Hematopoietic multipotent progenitor cell treated with erythropoietin and hydrocortisone succinate and interleukin-3 and kit ligand, for 6 days (in vitro differentiated cells): ENCODE measurements at places on chromosomes 3 and 15.
A peak's percentile ranks its signal among the peaks of the same experiment; 100 is the strongest.

DNA sequence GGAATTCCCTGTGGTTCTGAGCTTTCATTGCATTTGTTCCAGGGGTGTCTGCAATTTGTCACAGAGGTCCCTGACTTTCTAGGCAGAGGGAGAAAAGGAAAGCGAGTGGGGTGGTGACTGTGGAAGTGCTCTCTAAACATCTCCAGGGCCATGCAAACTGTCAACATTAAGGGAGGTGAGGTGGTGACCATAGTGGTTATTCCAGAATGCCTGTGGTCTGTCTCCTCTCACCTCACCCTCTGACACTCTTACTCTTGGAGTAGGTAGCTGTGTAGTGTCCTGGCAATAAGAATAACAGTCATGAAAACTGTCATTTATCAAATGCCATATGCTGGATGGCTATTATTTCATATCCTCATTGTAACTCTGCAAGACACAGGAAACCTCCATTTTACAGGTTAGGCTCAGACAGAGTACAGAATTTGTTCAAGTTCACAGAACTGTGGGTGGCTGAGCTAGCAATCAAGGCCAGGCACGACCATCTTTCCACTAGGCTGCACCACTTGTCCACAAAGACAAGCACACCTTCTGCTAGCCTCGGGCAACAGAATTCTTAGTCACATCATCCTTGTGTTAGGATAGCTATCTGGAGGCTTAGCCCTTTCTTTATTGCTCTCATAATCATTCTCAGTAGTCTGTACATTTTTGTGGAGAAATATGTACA lies 179.4 kb downstream of the CD47 start:
- no peak for DNase-seq

DNA sequence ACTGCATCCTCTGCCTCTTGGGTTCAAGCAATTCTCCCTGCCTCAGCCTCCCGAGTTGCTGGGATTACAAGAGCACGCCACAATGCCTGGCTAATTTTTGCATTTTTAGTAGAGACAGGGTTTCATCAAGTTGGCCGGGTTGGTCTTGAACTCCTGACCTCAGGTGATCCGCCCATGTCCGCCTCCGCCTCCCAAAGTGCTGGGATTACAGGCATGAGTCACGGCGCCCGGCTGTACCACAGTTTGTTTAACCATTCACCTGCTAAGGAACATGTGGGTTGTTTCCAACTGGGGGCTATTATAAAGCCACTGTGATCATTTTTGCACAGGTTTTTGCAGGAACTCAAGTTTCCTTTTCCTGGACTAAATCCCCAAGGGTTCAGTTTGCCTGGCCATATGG lies 123.2 kb upstream of the RAP2B start:
- no peak for DNase-seq

- no peak for DNase-seq
Observed at GRCh38 chr15:27057904-27058645, 87.1 kb downstream of the GABRG3 start.

DNA sequence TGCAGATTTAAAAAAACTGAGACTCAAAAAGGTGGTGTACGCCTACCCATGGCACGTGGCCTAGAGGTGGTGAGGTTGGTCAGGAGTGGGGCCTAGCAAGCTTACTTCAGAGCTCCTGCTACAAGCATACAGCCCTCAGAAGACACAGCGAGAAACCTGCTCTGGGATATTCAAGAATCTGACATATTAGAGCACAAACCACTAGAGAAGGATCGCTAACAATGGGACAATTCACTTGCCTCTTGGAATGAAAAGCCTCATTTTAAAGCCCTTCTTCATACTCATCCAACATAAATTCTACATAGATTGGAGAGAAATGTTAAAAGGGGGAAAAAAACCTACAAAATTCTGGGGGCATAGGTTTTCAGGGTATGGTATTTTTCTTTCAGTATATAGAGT lies 118.0 kb upstream of the ARHGEF3 start:
- DNase-seq, result no peak

DNA sequence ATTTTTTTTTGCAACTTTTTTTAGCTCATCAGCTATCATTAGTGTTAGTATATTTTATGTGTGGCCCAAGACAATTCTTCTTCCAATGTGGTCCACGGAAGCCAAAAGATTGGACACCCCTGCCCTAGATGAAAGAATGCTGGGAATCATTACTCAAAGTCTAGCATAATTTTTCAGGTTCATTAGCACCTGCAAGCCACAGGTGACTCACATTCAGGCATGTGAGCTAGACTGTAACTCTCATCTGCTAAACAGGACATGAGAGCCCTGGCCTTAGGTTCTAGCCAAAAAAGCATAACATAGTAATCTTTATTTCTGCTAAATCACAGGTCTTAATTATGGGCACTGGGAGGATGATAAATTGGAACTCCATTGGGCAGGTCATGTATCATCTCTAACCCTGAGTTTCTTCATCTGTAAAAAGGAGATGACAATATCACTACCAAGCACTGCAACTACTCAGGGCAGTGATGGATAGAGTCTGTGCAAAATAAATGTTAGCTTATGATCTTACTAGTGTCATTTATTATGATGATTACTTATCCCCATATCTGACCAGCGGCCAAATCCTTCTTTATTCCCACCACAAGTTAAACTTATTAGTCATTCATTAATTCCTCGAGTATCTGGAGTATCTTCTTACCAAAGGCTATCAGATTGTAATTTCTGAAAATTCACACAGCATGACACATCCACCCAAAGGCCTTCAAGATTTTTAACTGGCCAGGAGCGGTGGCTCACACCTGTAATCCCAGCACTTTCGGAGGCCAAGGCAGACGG lies 125.0 kb downstream of the PLD1 start:
- no peak for DNase-seq

DNA sequence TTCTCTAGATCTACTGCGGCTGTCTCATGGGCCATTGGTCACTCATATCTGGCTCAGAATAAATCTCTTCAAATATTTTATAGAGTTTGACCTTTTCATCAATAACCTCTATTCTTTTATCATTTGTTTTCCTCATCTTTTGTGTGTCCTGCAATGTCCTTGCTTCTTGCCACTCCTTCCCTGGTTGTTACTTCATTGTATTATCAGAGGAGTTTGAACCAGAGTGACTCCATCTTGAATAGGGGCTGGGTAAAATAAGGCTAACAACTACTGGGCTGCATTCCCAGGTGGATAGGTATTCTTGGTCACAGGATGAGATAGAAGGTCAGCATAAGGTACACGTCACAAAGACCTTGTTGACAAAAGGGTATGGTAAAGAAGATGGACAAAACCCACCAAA lies 9.9 kb upstream of the LPCAT4 start:
- no peak for DNase-seq

GRCh38 chr3:157280786-157281185 lies 120.8 kb upstream of the CCNL1 start:
- DNase-seq, result no peak

GRCh38 chr3:63875510-63875909 lies 11.8 kb downstream of the ATXN7 start:
- no peak for DNase-seq

DNA sequence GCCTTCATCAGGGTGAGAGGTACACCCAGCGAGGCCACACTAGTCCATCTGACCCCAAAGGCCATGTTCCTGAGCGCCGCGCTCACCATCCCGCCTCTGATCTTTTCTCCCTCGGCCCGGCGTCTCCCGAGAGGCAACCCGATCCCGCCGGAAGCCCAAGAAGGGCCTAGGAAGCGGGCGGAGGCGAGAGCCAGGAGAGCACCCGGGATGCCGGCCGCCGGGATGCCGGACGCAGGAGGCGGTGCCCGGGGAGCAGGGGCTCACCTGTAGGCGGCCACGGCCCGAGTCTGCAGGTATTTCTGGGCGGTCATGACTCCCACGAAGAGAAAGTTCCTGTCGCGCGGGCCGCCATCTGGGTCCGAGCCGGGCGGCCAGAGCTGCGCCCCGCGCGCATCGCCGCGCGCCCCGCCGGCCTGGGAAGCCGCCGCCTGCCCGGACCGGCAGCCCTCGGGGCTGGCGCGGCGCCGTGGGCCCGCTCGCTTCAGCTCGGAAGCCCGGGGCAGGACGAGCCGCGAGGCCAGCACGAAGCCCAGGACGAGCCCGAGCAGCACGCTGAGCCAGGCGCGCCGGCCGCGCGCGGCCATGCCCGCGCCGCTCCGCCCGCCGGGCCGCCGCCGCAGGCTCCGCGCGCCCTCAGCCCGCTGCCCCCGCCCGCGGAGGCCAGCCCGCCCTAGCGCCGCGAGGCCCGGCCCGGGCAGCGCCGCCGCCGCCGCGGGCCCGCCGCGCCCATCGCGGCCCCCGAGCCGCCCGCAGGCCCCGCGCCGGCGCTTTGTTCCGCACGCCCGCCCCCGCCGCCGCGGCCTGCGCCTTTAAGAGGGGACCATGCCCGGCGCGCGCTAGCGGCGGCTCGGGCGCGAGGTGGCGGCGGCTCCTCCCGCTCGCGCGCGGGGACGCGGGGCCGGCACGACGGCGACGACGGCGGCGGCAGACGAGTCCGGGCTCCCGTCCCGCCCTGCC lies 697 bp downstream of the CHSY1 start:
- peak; percentile 30 for DNase-seq

DNA sequence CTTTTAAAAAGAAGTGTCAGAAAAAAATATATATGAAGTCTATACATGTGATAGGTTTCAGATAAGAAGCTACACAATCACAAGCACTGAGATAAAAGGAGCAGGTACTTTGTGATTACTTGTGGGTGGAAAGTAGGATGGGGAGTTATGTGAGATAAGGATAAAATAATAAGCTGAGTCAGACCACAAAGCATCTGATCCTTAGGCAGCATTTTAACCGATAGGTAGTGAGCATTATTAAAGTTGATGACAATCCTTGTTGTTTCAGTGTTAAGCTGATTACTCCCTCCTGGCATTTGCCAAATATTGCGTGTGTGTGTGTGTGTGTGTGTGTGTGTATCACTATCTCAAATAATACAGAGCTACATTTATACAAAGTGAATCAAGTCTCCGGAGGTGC lies 483.1 kb downstream of the NAALADL2 start:
- peak; percentile 27 for DNase-seq

- peak; percentile 61 for DNase-seq
Observed at GRCh38 chr3:177946936-177947335, 589.3 kb upstream of the KCNMB2 start.

GRCh38 chr3:161274691-161275298 lies 53.7 kb downstream of the NMD3 start:
- DNase-seq, result peak; percentile 85

GRCh38 chr15:43954181-43954621 lies 127.4 kb downstream of the WDR76 start:
- no peak for DNase-seq

DNA sequence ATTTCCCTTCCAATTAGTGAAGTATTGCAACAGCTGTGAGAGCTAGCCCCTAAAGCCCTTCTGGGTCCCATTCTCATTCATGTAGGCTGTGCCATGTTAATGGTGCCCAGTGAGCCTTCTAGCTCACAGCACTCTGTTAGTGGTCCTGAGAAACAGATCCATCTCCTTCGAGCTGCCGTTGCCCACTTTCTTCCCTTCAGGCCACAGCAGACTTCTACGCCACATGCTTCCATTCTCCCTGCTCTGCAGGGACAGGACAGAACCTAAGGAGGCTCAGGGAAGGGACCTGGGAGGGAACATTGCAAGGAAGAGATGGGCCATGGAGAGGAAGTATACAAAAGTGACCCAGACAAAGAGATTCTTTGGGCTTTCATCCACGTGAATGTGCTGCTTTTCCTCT lies 11.7 kb upstream of the STARD5 start:
- no peak for DNase-seq

GRCh38 chr3:21036888-21037287 lies 714.1 kb downstream of the ZNF385D start:
- no peak for DNase-seq

DNA sequence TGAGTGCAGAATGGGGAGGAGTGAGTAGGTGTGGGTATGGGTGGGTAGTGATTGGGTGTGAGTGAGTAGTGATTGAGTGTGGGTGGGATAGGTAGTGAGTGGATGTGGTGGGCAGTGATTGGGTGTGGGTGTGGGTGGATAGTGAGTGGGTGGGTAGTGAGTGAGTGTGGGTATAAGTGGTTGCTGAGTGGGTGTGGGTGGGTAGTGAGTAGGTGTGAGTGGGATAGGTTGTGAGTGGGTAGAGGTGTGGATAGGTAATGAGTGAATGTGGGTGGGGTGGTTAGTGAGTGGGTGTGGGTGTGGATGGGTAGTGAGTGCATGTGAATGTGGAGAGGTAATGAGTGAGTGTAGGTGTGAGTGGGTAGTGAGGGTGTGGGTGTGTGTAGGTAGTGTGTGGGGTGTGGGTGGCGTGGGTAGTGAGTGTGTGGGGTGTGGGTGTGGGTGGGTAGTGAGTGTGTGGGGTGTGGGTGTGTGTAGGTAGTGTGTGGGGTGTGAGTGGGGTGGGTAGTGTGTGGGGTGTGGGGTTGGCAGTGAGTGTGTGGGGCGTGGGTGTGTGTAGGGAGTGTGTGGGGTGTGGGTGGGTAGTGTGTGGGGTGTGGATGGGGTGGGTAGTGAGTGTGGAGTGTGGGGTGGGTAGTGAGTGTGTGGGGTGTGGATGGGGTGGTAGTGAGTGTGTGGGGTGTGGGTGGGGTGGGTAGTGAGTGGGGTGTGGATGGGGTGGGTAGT lies 5.3 kb downstream of the MINAR1 start:
- DNase-seq, result no peak

GRCh38 chr3:46923559-46924350 lies 46.2 kb downstream of the PTH1R start:
- DNase-seq, result peak; percentile 83

DNA sequence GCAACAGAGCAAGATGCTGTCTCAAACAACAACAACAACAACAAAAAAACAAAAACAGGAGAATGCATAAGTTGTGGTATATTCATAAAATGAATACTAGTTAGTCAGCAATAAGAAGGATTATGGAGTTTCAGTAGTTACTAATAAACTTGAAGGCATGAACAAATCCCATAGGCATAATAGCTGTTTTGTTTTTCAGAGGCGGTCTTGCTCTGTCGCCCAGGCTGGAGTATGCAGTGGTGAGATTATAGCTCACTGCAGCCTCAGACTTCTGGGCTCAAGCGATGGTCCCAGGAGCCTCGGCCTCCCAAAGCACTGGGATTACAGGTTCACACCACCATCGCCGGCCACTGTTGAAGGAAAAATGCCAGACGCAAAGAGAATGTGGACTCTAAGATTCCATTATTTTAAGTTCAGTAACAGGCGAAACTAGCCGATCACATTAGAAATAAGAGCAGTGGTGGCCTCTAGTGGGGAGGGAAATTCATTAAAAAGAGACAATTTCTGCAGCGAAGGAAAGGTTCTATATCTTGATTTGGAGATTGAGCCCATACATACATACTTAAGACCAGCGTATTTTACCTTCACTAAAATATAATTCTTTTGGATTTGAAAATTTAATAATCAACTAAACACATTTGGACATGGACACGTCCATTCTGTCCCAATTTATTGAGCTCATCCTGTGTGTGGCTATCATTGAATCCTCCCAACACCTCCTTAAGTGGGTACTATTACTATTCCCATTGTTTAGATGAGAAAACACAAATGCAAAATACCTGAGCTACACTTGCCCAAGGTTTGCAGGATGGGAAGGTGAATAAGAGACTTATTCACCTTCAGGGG lies 27.4 kb upstream of the HDAC11 start:
- peak; percentile 93 for DNase-seq
